Activated CD8-positive, alpha-beta memory T cell treated with anti-CD3 and anti-CD28 coated beads, Interleukin-2, amount 10 ng/mL, durations not matched to agents 7 days and 5 days (primary cell): ENCODE measurements at places on chromosomes 5 and 9.

DNA sequence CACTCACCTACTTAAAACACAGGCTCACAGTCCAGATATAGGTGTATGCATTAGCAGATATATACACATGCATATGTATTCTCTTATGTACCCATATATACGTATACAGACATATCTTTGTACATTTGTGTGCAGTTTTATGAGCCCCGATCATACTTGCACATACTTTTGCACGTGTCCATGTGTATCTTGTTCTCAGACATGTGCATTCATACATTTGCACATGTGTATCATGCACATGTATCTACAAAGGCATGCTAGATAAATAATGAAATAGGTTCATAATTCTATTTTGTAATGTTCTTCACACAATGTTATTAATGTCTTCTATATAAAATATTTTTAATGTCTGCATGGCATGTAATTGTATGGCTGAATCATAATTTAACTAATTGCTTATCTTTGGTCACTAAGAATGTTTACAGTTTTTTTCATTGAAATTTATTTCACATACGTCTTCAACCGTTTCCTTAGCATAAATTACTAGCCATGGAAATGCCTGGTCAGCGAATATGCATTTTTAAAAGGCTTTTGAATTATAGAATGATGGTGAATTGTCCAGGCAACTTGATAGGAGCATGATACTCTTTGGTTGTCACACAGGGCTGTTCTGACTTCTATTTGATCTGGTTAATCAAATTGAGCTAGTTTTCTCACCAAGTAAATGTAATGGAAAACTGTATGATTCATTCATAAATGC, 2.6 kb downstream of the NDFIP1 start:
- no peak for DNase-seq

DNA sequence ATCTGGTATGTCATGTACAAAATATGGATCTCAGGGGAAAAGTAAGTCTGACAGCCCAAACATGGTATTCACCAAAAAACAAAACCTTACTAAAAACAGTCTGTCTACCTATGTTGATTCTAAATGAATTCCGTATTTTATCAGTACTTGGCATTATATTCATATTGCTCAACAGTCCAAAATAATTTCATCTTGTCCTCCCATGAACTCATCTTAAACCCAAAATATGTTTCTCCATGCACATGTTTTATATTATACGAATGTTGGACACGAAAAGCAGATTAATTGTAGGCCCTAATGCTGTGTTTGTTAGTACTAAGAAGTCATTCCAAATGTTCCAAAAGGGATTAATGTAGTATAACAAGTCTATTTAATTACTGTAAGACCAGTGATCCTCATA, 20.1 kb downstream of the NFIB start:
- DNase-seq, result no peak

GRCh38 chr9:8338767-8339510, 539.4 kb upstream of the DMAC1 start:
- no peak for DNase-seq

- no peak for DNase-seq
These were observed 31.1 kb downstream of the RASA1 start for GRCh38 chr5:87298692-87299362.

- DNase-seq, result peak; percentile 76
These were observed 592 bp downstream of the UBAP2 start for GRCh38 chr9:34047864-34048726.

- no peak for DNase-seq
These were observed 11.8 kb downstream of the ELL2 start for GRCh38 chr5:95949810-95950209.

DNA sequence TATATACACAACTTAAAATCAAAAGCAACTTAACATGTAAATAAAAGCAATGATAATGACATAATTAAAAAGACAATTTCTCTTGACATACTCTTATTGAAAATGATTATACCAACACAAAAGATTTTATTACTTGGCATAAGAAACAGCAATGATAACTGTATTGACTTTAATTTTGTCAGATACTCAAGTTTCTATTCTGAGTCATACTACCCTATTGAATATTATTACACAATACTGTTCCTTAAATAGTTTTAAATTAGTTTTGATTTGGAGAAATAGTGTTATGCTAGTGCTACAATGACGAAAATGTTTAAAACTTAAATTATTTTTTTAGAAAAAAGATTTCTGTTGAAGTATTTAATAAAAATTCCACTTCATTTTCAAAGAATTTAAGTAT, 1319.3 kb upstream of the C9orf72 start:
- DNase-seq, result no peak
